Activated CD4-positive, alpha-beta T cell treated with anti-CD3 and anti-CD28 coated beads for 1 hour (primary cell): ENCODE measurements at places on chromosomes 7 and 10.

GRCh38 chr10:25745976-25746375 lies 188.1 kb upstream of the MYO3A start:
- no peak for DNase-seq

DNA sequence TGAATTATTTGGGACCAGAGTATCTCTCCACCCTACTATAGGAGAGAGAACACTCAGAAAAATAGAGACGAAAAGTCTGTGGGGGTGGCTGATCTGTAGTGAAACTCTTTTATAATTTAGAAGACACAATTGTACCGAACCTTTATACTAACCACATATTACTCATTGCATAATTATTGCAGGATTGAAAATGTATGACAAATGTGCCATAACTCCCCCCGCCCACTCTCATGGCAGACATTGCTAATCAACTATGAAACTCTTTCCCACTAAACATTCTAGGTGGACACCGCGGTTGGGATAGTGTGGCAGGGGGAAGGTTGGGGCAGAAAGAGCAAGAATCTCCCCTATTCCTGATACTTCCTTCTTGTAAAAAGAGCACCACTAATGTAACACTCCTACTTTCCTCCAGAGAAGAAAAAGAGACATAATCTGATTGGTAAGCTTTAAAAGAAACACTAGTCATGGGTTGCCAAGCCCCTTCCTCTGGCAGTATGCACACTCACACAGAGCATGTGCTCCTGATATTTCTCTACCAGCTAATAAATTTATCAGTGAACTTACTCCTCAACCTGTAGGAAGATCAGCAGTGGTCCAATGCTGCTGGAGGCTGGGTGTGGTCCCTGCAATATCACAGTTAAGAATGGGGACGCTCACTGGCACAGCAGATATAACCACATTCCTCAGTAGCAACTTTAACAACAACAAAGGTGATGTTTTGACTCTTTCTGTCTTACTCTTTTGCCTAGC lies 18.7 kb upstream of the ARID5B start:
- no peak for DNase-seq

- no peak for DNase-seq
Observed at GRCh38 chr7:155803418-155804376, 8.6 kb downstream of the SHH start.

DNA sequence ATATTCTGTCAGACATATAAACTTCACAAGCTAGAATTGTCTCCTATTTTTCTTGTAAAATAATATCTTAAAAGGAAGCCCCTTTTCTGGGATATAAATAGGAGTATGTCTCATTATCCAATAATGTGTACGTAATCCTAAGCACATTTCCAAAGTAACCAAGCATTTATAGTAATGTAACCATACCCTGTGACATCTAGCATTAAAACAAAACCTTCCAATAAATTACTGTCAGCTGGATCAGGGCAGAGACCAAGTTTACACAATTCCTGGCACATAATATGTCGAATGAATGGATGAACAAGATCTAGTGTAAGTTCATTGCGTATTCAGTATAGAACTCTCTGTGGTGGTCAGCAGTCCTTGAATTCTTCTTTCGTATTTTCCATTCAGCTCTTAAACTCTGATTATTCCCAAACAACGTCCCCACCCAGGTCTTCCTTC lies 14.3 kb downstream of the CPED1 start:
- DNase-seq, result no peak

DNA sequence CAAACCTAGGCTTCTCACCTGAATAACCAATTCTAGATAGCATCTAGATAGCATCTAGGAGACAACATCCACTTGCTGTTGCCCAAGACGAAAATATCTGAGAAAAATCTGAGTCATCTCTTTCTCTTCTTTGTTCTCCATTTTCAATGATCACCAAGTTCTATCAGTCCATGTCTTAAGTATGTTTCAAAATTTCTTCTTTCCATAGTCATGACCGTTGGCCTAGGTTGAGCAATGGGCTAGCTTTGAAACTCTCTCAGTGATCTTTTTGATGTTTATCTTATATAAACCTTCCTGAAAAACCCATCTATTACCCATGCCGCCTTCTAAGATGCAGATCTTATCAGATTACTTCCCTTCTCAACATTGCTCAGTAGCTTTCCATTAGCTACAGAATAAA lies 23.4 kb upstream of the CASD1 start:
- no peak for DNase-seq

DNA sequence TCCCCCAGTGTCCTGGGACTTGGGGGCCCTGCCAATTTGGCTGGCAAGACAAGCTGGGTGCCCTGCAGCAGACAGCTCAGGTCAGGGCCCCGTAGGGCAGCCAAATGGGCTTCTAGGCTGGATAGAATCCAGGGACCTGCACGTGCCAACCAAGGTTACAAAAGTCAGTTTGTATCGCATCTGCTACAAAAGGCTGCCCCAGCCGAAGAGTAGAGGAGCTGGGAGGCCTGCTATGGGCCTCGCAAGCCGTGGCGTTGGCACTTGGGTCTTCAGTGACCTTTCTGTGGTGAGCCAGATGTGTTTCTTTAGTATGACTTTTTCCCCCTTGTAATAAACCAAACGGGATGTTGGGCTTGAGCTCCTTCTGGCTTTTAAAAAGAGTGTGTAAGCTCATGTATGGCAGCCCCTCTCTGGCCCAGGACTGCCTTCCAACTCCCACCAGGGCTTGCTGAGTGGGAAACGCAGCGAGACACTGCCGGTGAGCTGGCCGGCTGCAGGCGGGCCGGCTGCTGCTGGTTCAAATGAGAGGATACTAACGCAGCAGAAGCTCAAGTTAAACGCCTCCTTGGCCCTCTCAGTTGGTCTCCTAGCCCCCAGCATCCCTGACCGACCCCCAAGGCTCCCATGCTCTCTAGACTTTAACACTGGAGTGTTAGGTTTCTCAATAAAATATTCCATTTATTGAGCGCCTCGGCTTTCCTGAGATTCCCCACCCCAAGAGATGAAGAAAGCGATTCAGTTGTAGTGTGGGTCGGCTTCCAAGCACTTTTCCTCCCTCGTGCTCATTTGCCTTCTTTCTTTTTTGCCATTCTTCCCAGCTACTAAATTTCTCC lies 3.1 kb upstream of the HOXA10 start:
- no peak for DNase-seq

DNA sequence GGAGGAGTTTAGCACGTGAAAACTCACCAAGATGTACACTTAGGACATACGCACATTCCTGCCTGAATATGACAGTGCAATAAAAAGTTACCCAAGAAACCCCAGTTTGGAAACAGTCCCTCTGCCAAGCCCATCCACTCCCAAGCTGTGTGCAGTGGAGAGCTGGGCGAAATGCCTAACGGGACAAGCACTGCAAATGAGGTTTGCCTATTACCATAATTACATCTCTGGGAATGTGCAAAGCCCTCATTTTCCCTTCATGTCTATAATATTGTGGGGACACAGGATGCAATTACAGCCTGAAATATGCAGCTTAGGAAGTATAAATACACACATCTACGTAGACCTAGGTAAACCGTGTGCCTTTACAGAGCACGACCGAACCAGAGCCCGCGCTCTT lies 117.5 kb downstream of the PLXNA4 start:
- no peak for DNase-seq

DNA sequence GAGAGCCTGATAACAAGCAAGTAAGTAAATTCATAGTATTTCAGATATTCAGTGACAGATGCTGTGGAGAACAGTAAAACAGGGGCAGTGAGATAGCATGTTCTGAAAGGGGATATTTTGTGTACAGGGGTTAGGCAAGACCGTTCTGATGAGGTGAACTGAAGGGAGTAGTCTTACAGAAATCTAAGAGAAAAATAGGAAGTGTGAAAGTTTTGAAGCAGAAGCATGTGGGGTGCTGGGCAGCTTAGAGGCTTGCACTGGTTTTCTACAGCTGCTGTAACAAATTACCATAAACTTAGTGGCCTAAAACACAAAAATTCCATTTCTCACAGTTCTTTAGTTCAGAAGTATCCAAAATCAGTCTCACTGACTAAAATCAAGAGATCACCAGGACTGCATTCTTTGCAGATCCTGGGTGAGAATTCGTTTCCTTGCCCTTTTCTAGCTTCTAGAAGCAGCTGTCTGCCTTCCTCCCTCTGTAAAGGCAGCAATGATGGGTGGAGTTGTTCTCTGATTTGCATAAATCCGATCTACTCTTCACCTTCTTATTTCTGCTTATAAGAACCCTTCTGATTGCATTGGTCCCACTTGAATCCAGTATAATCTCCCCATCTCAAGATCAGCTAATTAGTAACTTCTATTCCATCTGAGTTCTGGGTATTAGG lies 7.5 kb upstream of the KLF14 start:
- no peak for DNase-seq

GRCh38 chr10:103685880-103686669 lies 169.3 kb downstream of the SH3PXD2A start:
- peak; percentile 60 for DNase-seq

DNA sequence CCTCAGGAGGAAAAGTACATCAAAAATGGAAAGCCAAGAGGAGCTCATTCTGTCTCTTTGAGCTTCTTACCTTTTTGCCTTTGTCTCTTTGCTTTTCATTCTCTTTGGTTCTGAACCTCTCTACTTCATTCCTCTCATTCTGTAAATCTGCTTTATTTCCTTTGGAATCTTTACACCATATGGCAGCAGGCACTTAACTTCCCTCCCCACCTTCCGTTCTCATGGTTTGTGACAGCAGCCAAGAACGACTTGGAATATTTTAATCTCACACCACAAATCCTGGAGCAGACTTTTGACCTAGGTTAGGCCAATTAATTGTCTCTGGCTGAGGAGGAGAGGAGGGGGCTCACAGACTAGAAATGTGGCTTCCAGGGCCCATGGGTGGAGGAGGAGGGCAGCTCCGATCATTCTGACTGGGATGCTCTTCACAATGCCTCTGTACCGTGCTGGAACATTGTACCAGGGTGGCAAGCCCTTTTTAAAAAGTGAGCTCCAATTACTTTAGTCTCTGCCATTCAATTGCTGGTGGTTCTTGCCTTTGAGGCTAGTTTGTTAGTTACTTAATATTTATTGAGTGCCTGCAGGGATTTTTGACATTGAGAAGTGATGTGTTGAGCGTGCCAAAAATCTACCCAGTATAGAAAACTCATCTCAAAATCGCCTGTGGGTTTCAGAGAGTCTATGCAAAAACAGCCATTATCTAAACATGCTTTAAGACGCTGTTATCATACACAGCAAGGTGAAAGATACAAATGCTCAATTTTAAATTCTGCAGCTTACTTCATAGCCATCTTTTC lies 386.6 kb downstream of the DPP6 start:
- no peak for DNase-seq

DNA sequence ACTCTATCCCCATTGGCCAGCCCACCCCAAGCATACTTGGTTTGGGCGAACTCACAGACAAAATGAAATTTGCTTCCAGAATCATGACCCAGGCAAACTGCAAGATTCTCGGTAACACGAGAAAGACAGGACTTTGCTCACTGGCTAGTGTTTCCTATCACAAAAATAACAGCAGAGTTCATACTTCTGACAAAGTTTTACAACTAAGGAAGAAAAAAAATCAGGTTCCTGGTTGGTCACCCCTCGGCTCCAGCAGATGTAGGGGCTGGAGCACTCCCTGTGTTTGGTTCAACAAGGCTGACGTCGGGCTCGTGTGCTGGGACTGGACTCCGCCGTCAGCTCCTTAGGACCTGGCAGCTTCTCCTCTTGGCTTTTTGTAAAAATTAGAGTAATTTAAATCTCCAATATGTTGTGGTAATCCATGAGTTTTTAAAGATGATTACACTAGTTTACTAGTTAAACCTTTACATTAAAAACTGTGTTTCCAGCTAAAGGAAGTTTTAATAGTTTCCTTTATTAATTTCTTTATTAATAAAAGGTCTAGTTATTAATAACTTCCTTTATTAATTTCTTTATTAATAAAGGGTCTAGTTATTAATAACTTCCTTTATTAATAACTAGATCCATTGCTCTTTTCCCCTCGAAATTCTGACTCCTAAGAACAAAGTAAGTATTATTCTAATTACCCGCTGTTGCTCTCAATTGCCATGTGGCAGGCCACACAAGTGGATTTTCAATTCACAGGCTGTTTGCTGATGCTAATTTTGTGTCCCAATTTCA lies 115.6 kb upstream of the RNF32 start:
- DNase-seq, result no peak

- no peak for DNase-seq
Observed at GRCh38 chr10:287814-288213, 152.6 kb downstream of the ZMYND11 start.

DNA sequence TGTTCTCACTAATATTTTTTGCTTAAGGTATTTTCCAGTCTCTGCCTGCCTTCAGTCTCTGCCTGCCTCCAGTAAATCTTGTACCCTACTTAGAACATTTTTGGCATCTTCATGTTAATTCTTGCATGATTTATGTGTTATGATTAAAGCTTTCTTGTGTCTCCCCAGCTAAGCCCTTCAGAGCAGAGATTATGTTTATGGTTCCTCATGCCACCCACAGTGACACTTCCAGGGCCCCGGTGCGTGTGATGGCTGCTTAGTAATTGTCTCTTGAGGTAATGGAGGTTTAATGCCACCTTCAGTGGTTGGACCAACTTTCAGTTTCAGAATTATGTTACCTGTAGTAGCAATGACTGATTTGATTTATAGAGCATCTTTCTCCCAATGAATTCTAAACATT lies 70.6 kb upstream of the MET start:
- DNase-seq, result no peak

DNA sequence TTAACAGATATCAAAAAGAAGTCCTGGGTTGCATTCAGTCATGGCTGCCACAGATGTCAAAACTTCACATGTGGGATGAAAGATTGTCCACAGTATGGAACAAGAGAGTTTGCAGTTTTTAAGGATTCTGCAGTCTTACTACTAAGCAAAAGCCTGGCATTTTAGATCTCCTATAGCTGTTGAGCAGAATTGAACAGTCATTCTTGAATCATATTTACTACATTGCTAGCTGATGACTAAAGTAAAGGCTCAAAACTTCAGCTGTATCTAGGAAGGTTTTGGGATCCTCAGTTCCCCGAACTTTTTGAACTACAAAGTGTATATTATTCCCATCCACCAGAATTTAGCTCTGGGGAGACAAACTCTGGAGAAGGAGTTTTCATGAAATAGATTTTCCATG lies 31.0 kb downstream of the BET1 start:
- no peak for DNase-seq

- DNase-seq, result no peak
Observed at GRCh38 chr10:13453896-13454295, 74.9 kb downstream of the BEND7 start.

DNA sequence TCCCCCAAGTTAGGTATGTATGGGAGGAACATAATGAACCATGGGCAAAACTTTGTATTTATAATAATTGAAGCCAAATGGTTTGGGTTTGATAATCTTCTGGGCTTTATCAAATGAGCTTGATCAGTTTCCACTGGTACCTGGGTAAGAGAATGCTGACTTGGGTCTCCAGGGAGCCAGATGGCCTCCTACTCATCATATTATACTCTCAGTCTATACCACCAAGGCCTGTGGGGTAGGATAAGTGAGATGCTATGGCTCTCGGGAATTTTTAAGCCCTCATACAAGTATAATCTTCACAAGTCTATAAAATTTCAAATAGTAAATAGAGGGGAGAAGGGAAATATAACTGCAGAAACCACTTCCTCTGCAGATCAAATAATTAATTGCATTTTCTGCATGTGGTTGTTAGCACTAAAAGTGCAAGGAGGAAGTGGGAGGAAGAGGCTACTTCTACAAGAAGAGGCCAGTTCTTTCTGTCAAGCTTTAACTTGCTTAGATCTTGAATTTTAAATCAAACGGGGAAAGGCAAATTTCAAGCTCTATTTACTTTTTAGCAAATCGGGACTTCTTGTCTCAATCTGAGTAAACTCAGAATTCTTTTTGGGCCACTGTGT lies 349.0 kb downstream of the SORCS1 start:
- DNase-seq, result no peak
